ENCODE measurements at places on chromosomes 4 and X.
A peak's percentile ranks its signal among the peaks of the same experiment; 100 is the strongest.

DNA sequence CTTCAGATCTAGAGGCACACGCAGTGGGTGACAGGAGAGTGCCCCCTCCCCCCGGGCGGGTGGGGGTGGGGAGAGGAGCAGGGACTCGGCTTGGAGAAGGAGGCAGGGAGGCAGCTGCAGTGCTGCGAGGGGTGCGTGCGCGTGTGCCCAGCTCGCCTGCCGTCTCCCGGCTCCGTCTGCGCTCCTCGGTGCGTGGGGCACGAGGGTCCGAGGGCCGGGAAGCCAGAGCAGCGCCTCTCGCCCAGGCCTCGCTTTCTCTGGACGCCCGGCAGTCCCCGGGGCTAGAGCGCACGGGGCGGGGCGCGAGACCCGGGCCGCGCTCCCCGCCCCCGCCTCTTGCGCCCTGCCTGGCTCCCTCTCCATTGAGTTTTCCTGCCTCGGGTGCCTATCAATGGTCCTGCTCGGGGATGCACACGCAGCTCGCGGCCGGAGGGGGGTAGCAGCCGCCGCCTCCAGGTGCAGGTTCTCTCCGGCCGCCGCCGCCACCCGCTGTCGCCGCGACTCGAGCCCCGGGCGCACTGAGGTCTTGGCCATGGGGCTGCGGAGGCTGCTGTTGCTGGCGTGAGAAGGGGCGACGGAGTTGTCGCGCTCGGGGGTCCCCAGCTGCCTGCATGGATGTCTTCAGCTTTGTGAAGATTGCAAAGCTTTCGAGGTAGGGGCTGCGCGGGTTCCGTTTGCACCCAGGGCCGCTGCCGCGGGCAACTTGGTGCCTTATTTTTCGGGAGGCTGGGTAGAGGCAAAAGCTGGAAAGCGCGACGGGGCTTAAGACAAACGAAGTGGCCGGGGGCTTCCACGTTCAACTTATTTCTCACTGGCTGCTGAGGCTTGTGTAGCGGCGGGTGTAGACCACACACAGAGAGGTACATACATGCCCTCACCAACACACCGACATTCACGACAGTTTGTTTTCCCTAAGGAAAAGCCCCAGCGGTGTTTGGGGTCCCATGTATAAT lies at the start of gene FRMPD4:
Gene FRMPD4, plus strand, starts transcription at position 113 of the 953 bp plus-strand sequence. Its CDS starts 499 bp downstream, at position 612.
- DNase-seq, result no peak

- DNase-seq, result no peak
Measured at GRCh38 chrX:74351760-74352159, 47.8 kb downstream of the ZCCHC13 start.

DNA sequence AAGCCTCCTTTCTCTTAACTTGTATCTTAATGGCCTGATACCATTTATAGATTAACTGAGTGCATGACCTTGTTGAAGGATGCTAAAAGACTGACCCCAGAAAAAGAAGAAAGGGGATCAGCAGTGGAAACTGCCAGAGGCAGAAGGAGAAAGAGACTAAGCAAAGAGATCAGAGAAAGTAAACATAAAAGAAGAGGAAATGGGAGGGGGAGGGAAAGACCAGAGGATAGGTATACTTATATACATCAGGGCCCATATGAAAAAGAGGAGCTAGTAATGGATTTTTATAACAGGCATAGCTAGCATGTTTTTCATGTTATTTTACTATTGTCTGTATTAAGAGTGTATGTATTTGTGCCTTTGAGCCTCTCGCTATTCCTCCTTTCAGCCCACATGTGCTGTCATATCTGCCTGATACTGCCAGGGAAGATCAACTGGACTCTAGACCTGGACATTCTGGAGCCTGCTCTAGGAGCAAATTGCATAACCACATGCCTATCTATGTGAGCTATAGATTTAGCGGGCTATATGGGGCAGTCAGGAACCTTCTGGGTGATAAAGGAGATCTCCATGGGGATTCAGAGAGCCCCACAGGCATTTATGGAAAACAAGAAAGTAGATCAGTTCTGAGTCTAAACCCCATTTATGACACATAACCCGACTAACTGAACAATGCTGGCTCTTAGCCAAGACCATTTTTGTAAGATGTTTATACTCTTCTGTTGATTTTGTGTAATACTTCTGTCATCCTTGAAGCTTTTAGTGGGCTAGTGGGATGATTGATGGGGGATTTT lies 13.4 kb upstream of the SNX12 start:
- DNase-seq, result no peak

DNA sequence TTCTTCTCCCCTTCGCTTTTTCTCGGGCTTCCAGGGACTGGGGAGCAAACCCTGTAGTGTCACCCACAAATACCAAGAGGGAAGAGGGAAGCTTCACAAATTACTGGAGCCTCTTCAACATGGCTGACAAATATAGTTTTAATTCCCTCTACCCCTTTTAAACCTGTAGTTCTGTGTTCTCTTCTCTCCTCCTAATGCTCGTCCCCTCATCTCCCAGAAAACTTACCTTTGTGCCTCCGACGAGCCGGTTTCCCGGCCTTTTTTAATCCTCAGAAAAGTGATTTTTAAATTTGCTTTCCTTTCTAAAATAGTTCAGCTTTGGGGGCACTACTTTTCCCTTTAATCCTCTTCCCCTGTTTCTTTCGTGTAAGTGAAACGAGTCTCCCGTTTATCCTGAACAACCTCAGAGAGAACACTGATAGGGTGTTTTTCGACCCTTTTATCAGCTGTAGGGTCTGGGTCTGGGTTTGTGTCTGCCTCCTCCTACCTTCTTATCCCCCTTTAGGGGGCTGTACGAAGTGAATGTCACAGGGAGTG lies 408 bp downstream of the TET2 start:
- peak; percentile 31 for DNase-seq

DNA sequence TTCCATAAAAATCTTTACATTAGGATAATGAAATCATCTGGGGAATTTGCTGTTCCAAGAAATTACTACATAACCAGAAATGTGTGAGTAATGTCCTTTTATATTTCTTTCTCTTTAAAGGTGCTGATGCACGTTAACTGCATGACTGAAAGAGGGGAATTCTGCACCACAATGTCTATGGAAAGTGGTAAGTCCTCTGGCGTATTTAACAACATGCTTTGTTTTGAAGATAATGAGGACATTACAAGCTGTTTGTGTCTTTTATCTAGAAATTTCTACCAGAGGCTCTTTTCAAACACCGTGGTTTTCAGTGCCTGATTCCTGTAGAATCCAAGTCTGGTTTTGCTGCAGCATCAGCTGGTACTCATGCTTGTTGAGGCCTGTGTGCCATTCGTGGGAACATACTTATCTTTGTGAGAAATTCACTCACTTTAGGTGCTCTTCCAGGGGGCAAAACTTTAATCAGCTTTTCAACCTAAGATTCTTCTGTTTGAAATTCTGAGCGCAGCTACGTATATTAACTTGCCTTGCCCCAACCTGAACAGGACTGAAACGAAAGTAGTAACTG lies 257.2 kb downstream of the PDHA2 start:
- no peak for DNase-seq

GRCh38 chrX:139965421-139965820 lies at the start of gene CXorf66:
TSS of gene CXorf66 (minus strand) at chrX:139965521. CDS start at chrX:139965496, 25 bp downstream.
- no peak for DNase-seq

- no peak for DNase-seq
Measured at GRCh38 chr4:72341432-72341820, 227.6 kb downstream of the ADAMTS3 start.

DNA sequence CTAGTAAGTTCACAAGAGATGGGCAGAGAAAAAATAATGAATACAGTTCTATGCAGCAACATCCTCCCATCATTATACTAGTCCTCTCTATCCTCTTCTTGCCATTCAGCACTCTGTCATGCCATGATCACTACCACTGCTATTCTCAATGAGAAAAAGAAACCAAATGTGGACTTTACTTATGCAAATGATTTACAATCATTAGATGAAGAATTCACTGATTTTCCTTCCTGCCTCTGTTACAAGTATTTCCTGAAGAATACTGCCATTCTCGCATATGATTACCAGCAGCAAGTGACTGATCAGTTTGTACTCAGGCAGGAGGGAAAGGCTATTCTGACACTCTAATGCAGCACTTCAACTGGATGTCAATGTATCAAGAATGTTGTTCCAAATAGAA lies 50.3 kb downstream of the WDFY3 start:
- DNase-seq, result no peak

DNA sequence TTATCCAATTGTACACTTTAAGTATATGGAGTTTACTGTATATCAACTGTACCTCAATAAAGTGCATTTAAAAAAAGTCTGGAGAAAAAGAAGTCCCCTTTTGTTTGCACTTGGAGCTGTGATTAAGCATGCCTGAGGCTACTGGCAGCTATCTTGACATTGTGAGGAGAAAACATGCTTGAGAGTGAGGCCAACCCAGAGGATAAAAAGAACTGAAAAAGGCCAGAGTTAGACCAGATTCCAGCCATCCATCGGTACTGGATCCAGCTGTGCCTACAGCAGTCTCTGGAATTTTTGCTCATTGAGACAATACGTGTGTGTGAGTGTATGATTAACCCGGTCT lies 57.4 kb downstream of the LGI2 start:
- no peak for DNase-seq

GRCh38 chr4:174263445-174263736 lies 20.1 kb downstream of the FBXO8 start:
- DNase-seq, result no peak

DNA sequence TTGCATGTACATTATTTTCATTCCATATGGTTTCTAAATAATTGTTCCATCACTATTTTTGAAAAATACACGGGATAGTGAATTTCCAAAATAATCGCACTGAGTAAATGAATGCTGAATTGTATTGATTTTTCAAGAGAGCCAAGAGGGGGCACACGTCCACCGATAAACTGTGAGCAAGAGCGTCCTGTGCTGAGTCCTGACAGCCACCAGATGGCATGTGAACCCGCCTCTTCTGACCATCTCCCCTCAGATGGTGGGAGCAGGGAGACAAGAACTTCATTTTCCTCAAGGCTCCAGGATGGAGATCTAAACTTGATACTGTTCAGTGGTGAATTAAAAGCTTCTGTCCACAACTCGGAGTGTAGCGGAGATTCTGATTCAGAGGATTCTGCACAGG lies 30.6 kb upstream of the IL9R start:
- no peak for DNase-seq

- no peak for DNase-seq
Measured at GRCh38 chrX:111914398-111915090, 38.6 kb downstream of the TRPC5OS start.

- DNase-seq, result no peak
Measured at GRCh38 chr4:21202959-21203358, 502.7 kb downstream of the PACRGL start.

- DNase-seq, result no peak
Measured at GRCh38 chr4:36283912-36284465, 2.6 kb downstream of the DTHD1 start.

DNA sequence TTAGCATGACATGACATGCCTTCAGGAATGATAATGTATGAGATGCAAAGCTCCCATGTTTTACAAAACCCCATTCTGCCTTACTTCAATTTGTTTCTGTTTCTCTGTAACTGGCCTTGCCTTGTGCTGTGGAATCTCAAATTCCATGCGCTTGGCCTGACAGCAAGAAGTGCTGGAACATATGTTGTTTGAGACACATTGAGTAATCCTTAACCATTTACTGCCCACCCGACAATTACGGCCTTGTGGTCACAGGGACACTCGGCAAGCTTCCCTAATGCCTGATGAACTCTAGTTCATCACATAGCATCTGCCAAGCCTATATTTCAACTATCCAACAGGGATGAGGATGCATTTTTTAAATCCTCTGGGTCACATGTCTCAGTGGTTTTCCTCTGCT lies 226.4 kb upstream of the CASK start:
- no peak for DNase-seq

GRCh38 chr4:119559044-119559647 lies 69.5 kb downstream of the PDE5A start:
- DNase-seq, result no peak

DNA sequence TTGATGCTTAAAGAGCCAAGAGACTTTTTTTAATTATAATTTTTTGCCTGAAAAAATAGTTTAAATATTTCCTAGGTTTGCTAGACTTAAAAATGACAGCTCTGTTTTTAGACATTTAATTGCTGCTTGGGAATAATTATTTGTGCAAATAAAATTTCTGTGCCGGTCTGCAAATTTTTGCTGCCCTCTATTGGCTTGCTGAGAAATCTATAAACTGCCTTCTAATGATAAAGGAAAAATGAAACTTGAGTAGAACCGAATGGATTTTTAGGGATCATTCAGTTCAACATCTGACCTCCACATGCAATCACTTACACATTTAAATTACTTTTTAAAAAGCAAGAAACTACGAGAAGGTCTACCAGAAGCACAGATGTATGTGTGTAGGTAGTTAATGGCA lies 434.0 kb downstream of the FAM133A start:
- DNase-seq, result no peak

- peak; percentile 84 for DNase-seq
Measured at GRCh38 chr4:110516106-110516922, 40.4 kb downstream of the ENPEP start.

GRCh38 chr4:183987987-183988392 lies 82.9 kb downstream of the STOX2 start:
- DNase-seq, result no peak

DNA sequence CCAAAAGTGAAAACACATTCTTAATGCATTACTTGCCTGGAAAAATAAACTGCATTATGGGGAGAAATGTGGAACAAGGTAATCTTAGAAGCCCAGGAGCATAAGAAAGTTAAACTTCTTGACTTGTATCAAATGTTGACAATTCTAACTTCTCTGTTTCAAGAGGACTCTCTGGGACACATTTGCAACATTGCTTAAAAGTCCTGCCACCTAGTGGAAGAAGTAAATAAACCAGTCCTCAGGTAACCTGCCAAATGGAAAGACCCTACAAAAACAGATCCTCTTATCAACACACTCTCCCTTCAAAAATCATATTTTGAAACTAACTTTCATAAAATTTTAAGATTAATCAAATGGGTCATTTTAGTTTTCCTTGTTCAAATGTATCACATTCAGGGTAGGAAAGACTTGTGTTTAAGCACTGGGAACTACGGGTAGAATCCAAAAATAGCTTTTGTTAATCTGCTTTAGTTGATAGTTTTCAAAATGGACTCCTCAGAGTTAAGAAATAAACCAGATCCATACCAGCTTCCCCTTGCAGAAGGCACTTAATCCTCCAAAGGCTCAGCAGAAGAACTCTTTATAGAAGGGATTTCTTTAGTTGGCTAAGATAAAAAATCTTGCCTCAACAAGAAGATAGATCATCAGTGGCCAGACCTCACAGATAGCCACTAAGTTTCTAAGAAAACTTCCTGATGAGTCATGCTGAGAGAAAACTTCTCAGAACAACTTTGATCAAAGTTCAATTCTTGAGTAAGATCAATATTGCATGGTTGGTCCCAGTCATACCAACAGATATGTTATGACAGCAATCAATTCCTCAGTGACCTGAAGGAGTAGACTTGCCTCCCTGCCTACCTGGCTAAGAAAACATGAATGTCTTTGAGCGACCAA lies 141.7 kb downstream of the HHIP start:
- DNase-seq, result peak; percentile 13

DNA sequence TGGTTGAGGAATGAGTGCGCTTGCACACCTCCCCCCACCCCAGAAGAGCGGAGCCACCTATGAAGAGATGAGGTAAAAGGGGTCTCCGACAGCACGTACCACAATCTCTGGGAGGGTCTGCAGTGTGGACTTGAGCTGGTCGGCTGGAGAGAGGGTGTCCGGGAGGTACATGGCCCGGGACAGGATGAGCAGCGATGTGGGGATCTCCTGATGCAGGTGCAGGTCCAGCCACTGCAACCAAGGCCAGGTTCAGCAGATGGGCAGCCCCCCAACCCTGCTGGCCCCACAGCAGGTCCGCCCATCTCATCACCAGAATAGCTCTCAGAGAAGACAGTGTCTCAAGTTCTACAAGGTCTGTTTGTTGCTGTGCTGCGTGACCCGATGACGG lies 30.4 kb downstream of the FGFR3 start:
- DNase-seq, result no peak

Measured in hematopoietic multipotent progenitor cell treated with erythropoietin and hydrocortisone succinate and interleukin-3 and kit ligand, for 17 days (in vitro differentiated cells).